ENCODE measurements at places on chromosomes 3 and 15. TPM values are rescaled to one million over a fixed set of nuclear protein-coding genes. Genes with fewer than 3 reads are reported as not detected.

The IL20RB gene
- 107 TPM for total RNA-seq

The GOLGA8T gene
- total RNA-seq: not detected

The CBLB gene
- total RNA-seq: 60.7 TPM

The ZNF385D gene
- total RNA-seq: 0.97 TPM

The KLF15 gene
- total RNA-seq: 0.13 TPM

The MASP1 gene
- total RNA-seq: 32.1 TPM

The ZNF502 gene
- 3.8 TPM for total RNA-seq

The CYP8B1 gene
- not detected for total RNA-seq

The EFCC1 gene
- total RNA-seq: not detected

The RPSA gene
- total RNA-seq: 1,561 TPM

The SPINK8 gene
- not detected for total RNA-seq

The CTXN2 gene
- not detected for total RNA-seq

The CRYGS gene
- 0.63 TPM for total RNA-seq
